ENCODE measurements at places on chromosomes 5 and 9. TPM values are rescaled to one million over a fixed set of nuclear protein-coding genes. Genes with fewer than 3 reads are reported as not detected.

Gene MAMDC4
- total RNA-seq: 3.3 TPM

Gene FGD3
- not detected for total RNA-seq

Gene PHPT1
- 96.0 TPM for total RNA-seq

Gene EFNA5
- 2.5 TPM for total RNA-seq

Gene SHISAL2B
- total RNA-seq: not detected

Gene INSL4
- total RNA-seq: not detected

Measured in regular cardiac myocyte (primary cell).